ENCODE measurements at places on chromosomes 13 and 19.

GRCh38 chr19:10417541-10418234, 2.6 kb upstream of the PDE4A start:
- DNase-seq: no peak

DNA sequence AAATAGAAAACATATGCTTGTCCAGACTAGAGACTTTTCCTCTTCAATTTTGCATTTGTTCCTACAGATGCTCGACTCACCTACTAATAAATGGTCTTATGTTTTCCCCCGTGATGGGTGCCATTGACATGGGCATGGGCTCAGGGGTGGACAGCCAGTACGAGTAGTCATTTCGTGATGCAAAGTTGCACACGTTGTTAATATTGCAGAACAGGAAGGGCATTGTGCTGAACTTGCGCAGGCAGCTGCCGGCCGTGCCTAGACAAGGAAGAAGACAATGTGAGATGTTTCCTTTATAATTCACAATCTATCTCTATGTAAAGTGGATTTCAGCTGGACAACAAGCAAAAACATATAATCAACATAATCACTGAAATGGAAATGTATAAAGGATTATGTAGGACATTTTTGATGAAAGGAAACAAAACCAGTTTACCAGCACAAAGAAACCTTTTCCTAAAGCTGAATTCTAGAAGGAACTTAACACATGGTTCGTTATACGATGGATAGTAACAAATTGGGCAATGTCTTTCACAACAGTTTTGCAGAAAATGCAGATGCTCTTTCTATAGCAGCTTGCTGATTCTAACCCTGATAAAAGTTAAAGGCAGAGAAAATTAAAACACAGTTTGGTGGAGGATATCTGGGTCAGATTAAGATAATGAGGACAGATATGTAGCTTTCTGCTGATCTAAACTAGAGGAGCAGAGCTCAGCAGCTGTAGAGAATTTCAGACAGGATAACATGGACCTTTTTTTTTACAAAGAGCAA, 145.7 kb downstream of the COL4A1 start:
- no peak for DNase-seq

DNA sequence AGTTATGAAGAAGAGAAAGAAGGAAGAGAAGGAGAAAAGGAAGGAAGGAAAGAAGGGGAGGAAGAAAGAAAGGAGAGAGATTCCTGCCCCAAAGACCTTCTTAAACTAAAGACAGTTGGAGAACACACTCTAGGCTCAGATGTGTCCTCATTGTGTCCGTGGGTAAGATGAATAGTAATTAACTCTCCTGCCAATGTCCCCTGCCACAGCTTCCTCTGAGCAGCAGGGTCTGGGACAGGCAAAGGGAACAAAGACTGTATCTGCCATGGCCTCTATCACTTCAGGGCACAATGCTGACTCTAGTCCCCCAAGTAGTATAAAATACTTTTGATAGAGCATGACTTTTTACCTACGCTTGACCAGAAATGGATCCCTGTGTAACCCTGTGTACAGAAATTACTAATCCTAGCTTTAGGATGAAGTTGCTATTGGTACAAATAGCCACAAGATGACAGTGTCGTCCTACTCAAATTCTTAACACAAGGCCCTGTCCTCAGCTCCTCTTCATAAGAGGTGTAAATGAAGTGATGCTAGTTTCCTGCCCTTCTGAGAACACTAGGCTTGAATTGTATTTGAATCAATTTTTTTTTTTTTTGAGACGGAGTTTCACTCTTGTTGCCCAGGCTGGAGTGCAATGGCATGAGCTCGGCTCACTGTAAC, 186.2 kb upstream of the GPR12 start:
- peak; percentile 82 for DNase-seq

- DNase-seq: no peak
Measured at GRCh38 chr13:69319656-69320055, 788.0 kb upstream of the ATXN8OS start.

GRCh38 chr19:13827656-13828055, 32.4 kb downstream of the ZSWIM4 start:
- DNase-seq: no peak

- peak; percentile 73 for DNase-seq
Measured at GRCh38 chr19:8363803-8364771, at the start of gene ANGPTL4. TSS of gene ANGPTL4 (plus strand) at chr19:8364155. CDS start at chr19:8364322, 167 bp downstream.

DNA sequence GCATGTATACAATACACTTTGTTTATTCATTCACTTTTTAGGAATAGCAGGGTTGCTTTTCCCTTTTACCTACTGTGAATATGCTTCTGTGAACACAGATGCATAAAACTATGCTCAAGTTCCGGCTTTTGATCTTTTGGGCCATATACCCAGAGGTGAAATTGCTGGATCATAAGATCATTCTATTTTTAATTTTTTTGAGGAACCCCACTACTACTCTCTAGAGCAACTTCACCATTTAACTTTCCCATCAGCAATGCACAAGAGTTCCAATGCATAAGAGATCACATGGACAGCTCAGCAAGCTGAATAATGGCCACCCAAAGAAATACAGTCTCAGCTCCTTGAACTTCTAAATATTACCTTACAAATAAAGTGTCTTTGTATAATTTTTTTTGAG, 17.0 kb upstream of the SIGLEC10 start:
- DNase-seq: no peak

DNA sequence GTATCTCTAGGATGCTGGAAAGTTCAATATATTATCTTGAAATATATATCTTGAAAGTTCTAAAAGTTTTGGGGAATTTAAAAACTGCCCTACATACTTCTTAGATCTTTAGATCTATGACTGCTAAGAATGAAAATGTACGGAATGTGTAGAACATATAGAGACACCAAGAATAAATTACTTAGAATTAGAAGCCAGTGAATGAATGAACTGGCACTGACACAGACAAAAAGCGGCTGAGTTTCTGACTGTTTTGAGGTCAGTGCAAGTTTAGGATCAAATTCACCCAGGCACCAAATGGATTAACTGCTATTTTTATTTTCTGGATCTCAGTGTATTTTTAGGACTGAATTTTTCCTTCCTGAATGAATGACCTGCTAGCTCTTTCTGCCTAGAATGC, 411.2 kb downstream of the KCTD12 start:
- DNase-seq: no peak
